CD4-positive, alpha-beta T cell (primary cell): ENCODE measurements at places on chromosomes 2 and 18.

DNA sequence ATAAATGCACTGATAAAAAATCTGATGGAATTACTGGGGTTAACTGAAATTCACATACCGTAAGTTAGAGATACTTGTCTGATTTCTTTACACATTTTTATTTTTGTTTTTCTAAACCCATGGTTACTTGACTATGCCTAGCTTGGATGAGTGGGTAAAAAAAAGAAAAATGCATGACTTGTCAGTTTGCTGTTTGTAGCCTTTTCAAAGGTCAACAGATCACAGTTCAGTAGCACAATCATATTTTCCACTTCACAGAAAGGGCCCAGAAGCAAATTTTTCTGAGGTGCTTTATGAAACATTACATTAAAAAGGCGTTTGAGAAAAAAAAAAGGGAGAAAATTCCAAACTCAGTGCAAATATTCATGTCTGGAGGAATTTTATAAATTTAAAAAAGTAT is 16.4 kb downstream of the SLC16A14 start:
- H3K4me1 ChIP-seq: no peaks in the 10 kb centered on the region
- H3K4me3 ChIP-seq: no peak overlapping the region

DNA sequence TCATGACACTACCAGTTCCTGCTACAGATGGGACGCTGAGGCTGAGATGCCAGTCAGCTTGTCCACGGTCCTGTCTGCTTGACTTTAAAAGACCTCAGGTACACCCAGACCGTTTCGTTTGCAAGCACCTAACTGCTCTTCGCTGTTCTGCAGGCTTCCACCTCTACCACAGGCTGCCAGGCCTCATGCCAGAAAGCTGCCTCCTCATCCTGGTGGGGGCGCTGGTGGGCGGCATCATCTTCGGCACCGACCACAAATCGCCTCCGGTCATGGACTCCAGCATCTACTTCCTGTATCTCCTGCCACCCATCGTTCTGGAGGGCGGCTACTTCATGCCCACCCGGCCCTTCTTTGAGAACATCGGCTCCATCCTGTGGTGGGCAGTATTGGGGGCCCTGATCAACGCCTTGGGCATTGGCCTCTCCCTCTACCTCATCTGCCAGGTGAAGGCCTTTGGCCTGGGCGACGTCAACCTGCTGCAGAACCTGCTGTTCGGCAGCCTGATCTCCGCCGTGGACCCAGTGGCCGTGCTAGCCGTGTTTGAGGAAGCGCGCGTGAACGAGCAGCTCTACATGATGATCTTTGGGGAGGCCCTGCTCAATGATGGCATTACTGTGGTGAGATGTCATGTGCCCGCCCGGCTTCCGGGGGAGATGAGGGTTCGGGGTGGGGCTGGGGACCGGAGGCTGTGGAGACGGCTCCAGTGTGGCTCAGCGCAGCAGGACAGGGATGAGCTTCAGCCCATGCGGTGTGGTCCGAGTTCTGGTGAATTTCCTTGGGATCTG is 5.9 kb downstream of the SLC9A4 start:
- DNase-seq: no peak
- no peak overlapping the region for H3K4me3 ChIP-seq
- H3K36me3 ChIP-seq: no peaks in the 10 kb centered on the region
- no peaks in the 10 kb centered on the region for H3K27me3 ChIP-seq
- no peak overlapping the region for H3K27ac ChIP-seq

DNA sequence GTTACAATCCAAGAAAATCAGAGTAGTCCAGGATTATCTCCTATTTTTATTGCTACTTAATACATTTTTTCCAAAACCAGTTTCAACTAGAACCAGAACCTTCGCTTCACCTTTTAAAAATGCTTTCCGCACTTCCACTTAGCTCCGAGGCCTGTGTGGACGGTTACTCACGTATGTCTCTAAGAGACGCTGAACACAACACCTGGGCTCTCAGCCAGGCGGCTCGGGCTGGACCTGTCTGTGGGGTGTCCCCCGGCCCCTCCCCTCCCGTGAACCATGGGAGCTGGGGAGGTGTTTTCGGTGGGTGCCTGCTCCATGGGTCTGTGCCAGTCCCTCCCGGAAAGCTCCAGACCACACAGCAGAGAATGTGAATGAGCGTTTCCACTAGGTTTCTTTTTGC is 223.8 kb downstream of the GLI2 start:
- H3K4me3 ChIP-seq: no peak overlapping the region
- no peaks in the 10 kb centered on the region for H3K36me3 ChIP-seq
- DNase-seq: no peak
- H3K4me1 ChIP-seq: no peaks in the 10 kb centered on the region

DNA sequence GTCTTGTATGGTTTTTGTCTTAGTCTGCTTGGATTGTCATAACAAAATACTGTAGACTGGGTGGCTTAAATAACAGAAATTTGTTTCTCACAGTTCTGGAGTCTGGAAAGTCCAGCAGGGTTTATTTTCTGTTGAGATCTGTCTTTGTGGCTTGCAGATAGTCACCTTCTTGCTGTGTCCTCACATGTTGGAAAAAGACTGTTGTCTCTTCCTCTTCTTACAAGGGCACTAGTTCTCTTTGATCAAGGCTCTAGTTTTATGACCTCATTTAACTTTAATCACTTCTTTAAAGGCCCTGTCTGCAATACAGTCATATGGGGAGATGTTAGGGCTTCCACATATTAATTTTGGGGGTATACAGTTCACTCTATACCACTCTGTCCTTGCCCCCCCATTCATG is 56.5 kb downstream of the NBEAL1 start:
- H3K4me1 ChIP-seq: no peaks in the 10 kb centered on the region
- H3K27ac ChIP-seq: no peak overlapping the region
- H3K27me3 ChIP-seq: no peaks in the 10 kb centered on the region
- H3K4me3 ChIP-seq: no peak overlapping the region
- H3K36me3 ChIP-seq: peaks cover 5% of the 10 kb centered on the region

GRCh38 chr18:35059280-35059927 is 18.2 kb downstream of the MAPRE2 start:
- peaks cover 16% of the 10 kb centered on the region for H3K4me1 ChIP-seq
- no peak overlapping the region for H3K4me3 ChIP-seq
- H3K27ac ChIP-seq: no peak overlapping the region
- no peak for DNase-seq
- no peaks in the 10 kb centered on the region for H3K36me3 ChIP-seq
- no peaks in the 10 kb centered on the region for H3K27me3 ChIP-seq

DNA sequence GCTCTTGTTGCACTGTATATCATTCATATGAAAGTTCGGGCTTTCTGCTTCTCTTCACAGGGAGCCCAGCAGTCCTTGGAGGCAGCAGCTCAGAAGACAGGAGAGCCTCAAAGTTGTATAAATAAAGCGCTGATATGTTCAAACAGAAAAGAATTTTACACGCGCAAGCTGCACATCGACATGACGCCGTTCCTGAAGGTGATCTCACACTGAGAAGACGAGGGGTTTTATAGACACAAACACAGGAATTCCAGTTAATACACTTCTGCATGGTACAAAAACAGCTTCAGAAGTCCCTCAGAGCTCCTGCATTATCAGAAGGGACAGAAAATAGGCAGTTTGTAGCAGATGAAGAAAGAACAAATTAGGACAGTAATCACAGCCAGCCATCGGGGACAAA is 81.6 kb downstream of the KIAA2012 start:
- H3K36me3 ChIP-seq: no peaks in the 10 kb centered on the region
- no peaks in the 10 kb centered on the region for H3K4me1 ChIP-seq
- no peak overlapping the region for H3K4me3 ChIP-seq
- H3K27ac ChIP-seq: no peak overlapping the region
- H3K27me3 ChIP-seq: peaks cover 2% of the 10 kb centered on the region

DNA sequence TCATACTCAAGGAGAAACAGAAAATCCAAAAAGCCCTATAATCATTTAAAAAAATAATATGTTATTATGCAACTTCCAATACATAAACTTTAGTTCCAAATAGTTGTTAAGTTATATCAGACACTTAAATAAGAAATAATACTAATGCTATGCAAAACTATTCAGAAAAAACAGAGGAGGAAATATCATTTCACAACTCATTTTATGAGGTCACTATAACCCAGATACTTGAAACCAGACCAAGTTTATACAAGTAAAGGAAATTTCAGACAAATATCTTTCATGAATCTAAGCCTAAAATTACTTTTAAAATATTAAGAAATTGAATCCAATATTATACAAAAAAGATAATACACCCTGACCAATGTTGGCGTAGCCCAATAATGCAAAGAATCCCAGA is 260.8 kb downstream of the CD226 start:
- H3K4me3 ChIP-seq: no peak overlapping the region
- H3K27ac ChIP-seq: no peak overlapping the region
- no peaks in the 10 kb centered on the region for H3K4me1 ChIP-seq
- H3K27me3 ChIP-seq: no peaks in the 10 kb centered on the region

DNA sequence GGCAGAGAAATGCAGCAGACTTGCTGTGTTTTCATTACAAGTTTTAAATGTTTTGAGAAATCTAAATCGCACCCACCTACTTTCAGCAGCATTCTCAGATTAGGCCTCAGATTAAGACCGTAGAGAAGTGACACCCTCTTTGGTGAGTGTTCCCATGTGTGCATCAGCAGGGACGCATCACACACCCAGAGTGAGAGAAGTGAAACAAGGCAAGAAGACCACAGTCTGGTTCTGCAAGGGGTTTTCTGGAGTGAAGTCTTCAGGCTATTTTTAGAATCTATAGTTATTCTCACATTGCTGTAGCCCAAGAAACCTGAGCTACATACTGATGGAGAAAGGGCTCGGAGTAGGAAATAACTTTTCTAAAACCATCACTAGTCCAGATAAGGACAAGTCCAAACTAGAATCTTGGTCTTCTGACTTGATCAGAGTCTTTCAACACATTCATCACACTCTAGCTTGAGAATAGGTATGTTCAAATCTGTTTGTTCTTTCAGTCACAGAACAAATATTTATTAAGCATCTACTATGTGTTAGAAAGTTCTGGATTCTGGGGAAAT is 1216.6 kb upstream of the PIK3C3 start:
- DNase-seq: no peak
- H3K27me3 ChIP-seq: no peaks in the 10 kb centered on the region
- H3K27ac ChIP-seq: no peak overlapping the region
- H3K36me3 ChIP-seq: no peaks in the 10 kb centered on the region
- no peak overlapping the region for H3K4me3 ChIP-seq
- no peaks in the 10 kb centered on the region for H3K4me1 ChIP-seq

- H3K27ac ChIP-seq: no peak overlapping the region
- no peak overlapping the region for H3K4me3 ChIP-seq
- H3K4me1 ChIP-seq: no peaks in the 10 kb centered on the region
- no peak for DNase-seq
Observed at GRCh38 chr2:193690572-193690971, 1495.8 kb upstream of the TMEFF2 start.

DNA sequence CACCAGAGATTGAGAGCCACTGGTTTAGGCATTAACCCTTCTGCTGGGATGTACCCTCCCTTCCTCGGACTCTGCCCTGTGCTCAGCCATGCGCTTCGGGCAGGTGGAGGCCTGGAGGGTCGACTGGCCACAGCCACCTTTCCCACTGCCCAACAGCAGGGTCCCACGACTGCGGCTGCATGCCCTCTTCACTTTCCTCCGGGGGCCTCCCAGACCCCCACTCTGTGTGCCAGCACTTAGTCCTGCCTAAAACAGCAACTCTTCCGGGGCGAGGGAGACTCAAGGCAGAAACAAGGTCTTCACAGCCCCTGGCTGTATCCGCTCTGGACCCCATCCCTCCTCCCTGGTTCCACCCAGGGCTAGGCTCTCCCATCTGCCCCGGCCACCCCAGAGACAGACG is 31.3 kb upstream of the BIN1 start:
- H3K4me1 ChIP-seq: no peaks in the 10 kb centered on the region
- no peak for DNase-seq
- H3K27ac ChIP-seq: no peak overlapping the region

- DNase-seq: peak; percentile 61
- no peaks in the 10 kb centered on the region for H3K36me3 ChIP-seq
Observed at GRCh38 chr2:171999604-172000469, at the start of gene METAP1D. Gene METAP1D (plus strand): TSS chr2:171999953. CDS start chr2:171999970, 17 bp downstream.

- H3K4me3 ChIP-seq: peak overlapping the region; percentile 75
- H3K27me3 ChIP-seq: no peaks in the 10 kb centered on the region
- H3K27ac ChIP-seq: peak overlapping the region; percentile 39
- no peak for DNase-seq
- H3K4me1 ChIP-seq: peaks cover 54% of the 10 kb centered on the region
Observed at GRCh38 chr2:191012845-191013681, 908 bp downstream of the STAT1 start.

DNA sequence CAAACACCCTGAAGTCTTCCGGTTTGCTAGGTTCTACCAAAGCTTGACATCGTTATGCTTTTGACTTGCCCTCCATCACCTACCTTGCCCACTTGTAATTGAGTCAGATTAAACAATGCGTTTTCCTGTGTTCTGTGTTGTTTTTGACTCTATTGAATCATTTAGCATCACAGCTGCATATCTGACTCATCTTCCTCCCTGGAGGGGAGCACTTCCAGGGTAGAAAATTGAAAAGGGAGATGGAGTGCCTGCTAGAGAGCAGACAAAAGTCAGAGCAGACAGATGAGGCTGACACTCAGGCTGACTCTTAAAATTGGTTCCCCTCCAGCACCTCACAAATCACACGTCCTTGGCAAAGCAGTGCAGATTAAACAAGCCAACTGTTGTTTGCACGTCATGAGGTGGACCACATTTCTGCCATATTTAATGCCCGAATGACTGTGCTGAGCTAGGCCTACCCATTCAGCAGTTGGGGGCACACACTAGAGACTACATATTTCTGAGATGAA is 2.2 kb downstream of the MPP4 start:
- H3K36me3 ChIP-seq: no peaks in the 10 kb centered on the region
- H3K4me3 ChIP-seq: no peak overlapping the region
- DNase-seq: no peak
- no peak overlapping the region for H3K27ac ChIP-seq
- H3K27me3 ChIP-seq: no peaks in the 10 kb centered on the region
- H3K4me1 ChIP-seq: no peaks in the 10 kb centered on the region

GRCh38 chr18:50447102-50447741 is 72.4 kb downstream of the SKA1 start:
- no peaks in the 10 kb centered on the region for H3K36me3 ChIP-seq
- no peaks in the 10 kb centered on the region for H3K4me1 ChIP-seq
- no peak for DNase-seq
- peaks cover 6% of the 10 kb centered on the region for H3K27me3 ChIP-seq
- no peak overlapping the region for H3K27ac ChIP-seq

GRCh38 chr2:226440127-226440918 is 359.3 kb downstream of the IRS1 start:
- H3K4me3 ChIP-seq: no peak overlapping the region
- no peaks in the 10 kb centered on the region for H3K27me3 ChIP-seq
- H3K36me3 ChIP-seq: no peaks in the 10 kb centered on the region
- no peak overlapping the region for H3K27ac ChIP-seq
- DNase-seq: no peak

DNA sequence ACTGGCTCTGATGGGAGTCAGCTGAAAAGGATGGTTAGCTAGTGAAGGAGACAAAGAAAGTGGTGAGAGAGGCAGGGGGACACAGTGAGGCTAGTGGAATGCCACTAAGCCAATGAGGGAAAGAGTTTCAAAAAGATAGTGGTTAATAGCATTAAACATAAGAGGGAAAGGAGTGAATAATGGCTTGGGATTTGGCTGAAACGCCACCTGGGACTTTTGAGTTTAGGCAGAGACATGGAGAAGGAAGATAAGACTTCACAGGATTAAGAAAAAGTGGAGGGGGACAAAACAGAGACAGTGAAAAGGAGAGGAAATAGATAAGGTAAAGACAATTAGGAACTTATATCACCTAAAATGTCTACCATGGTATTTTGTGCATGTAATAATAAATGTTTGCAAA is 6.9 kb downstream of the CD28 start:
- H3K27me3 ChIP-seq: no peaks in the 10 kb centered on the region
- peak overlapping the region; percentile 4 for H3K4me3 ChIP-seq
- peaks cover 63% of the 10 kb centered on the region for H3K4me1 ChIP-seq
- peaks cover 58% of the 10 kb centered on the region for H3K36me3 ChIP-seq
